Dermis microvascular lymphatic vessel endothelial cell (primary cell): ENCODE measurements at places on chromosomes 3 and 15.
A peak's percentile ranks its signal among the peaks of the same experiment; 100 is the strongest.

DNA sequence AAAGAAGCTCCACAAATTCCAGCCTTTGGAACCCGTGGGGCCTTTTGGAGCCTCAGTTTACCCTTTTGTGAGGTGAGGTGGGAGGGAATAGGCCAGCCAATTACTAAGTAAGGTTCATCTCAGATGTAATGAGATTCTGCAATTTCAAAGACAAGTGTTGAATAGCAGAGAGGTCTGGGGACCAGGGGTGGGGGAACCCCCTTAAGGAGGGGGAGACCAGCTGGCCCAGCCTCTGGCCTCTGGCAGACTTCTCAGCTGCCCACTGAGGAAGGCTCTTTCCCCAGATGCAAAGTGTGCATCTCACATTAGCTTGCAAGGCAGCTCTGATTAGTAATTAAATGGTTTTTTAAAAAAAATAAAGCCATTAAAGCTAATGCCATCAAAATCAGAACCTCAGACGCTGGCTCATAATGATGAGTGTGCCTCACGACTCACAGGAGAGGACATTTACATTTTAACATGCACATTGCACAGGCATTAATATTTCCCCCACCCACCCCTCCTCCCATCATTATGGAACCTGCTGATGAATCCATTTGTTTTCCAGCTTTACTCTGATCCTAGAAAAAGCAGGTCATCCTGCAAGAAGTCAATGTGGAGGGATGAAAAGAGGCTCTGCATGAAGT, 176.7 kb upstream of the TLE3 start:
- no peak for DNase-seq

DNA sequence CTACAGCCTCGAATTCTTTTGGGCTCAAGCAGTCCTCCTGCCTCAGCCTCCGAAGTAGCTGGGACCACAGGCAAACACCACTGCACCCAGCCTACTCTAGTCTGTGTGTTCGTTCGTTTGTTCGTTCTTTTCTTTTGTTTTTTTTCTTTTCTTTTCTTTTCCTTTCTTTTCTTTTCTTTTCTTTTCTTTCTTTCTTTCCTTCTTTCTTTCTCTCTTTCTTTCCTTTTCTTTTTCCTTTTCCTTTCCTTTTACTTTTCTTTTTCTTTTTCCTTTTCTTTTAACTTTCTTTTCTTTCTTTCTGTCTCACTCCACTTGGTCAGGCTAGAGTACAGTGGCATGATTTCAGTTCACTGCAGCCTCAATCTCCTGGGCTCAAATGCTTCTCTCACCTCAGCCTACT, 36.8 kb downstream of the LMLN start:
- no peak for DNase-seq

DNA sequence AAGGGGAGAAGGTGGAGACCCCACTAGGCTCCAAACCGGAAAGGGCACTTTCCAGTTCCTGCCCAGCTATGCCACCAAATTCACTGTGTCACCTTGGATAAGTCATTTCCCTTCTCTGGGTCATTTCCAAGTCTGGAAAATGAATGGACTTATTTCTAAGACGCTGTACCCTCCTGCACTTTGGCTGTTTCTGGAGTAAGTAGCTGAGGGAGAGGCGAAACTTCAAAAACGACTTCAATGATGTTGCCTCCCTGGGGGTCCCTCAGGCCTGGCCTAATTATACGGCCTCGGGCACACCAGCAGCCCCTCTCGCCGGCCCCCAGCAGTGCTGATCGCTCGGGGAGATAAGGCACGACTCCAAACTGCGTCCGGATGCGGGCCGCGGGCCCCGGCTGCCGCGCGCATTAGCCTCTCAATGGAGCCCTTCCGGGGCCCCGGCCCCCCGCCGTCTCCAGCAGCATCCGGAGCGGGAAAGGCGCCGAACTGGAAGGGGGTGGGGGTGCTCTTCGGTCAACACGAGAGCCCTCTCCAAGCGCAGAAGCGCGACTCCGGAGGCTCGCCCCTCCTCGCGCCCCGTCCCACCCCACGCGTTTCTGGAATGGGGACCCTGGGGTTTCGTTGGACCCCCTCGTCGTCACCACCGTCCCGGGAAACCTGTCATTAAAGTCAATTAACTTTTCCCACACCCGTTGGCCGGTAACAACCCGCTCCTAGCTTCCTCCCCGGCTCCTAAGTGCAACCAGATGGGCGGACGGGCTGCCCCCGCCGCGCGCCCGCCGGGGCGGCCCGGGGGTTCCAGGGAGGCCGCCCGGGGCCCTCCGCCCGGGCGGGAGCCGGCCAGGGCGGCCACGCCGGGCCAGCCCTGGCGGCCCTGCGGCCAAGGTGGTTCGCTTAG, 4.8 kb downstream of the HES1 start:
- peak; percentile 67 for DNase-seq

DNA sequence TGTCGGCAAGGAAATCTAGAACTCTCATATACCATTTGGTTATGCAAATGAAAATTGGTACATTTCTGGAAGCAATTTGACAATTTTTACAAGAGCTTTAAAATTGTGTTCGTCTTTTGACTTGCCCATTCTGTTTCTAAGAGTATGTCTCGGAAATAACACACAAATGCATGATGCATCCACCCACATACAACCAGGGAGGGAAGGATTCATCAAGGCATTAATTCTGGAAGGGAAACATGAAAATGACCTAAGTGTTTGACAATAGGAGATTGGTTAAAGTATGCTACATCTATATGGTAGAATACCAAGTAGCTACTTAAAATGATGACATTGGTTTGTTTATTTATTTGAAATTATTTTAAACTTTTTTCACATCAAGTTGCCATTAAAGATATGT, 58.6 kb downstream of the PIAS1 start:
- no peak for DNase-seq

DNA sequence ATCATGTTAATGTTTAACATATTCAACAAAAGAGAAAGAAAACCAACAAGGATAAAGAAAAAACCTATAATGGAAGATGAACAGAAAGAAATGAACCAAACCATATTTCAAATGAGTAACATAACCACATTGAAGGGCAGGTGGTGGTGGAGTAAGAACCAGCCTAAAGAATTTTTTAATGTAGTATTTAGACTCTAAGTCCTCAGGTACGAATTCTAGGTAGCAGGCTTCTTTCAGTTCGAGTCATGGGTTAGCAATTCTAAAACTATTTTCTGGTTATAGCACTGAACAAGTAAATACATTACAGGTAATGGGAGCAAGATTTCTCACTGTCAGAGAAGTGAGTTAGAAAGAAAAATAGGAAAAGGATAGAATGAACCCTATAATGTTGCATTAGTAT, 24.4 kb downstream of the DCBLD2 start:
- DNase-seq: no peak

GRCh38 chr3:47961815-47962606, 54.2 kb downstream of the MAP4 start:
- DNase-seq: no peak

DNA sequence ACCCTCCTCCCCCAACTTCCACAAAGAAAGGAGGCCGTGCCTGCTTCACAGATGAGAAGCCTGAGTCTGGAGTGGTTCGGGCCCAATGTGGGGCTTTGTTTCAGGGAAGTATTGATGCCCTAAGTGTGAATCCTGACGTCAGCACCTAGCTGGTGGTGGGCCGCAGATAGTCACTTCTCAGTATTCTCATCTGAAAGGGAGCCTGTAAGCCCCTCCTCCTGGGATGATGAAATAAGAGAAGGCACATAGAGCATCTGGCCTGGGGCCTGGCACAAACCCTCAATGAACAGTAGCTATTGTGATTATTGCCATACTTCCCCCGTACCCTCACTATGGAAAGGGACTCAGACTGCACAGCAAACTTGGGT, 24.8 kb downstream of the LINGO1 start:
- DNase-seq: no peak

DNA sequence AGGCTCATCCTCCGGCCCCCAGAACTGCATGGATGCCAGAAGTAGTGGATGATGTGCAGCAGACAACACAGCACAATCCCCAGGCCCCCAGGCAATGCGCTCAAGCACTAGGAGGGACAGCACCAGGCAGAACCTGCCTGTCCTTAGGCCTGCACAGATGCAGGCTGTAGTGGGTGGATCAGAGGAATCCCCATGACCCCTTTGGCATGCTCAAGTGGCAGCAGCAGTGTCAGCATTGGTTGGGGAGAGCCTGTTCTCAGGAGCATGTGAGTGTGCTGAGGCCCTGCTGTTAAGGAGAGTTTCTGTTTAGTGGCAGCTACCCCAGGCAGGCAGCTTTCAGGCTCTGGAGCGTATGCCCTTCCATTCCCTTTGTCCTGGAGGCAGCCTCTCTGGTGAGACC, 25.1 kb upstream of the CD200R1L start:
- no peak for DNase-seq

GRCh38 chr15:74213858-74214284, 11.3 kb upstream of the STRA6 start:
- DNase-seq: no peak

DNA sequence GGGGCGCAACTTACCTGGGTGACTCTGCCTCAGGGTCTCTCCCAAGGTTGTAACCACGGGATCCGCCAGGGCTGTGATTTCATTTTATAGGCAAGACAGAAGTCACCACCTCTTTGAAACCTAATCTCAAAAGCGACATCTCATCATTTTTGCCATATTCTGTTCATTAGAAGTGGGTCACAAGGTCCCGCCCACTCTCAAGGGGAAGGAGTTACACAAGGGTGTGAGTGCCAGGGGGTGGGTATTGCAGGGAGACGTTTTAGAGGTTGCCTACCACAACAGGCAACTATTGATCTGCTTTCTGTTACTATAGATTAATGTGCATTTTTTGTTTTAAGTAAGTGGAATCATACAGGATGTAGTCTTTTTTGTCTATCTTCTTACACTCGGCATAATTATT, 56.6 kb upstream of the ADPGK start:
- DNase-seq: no peak

- no peak for DNase-seq
Observed at GRCh38 chr3:160649596-160649995, 27.4 kb upstream of the ARL14 start.

DNA sequence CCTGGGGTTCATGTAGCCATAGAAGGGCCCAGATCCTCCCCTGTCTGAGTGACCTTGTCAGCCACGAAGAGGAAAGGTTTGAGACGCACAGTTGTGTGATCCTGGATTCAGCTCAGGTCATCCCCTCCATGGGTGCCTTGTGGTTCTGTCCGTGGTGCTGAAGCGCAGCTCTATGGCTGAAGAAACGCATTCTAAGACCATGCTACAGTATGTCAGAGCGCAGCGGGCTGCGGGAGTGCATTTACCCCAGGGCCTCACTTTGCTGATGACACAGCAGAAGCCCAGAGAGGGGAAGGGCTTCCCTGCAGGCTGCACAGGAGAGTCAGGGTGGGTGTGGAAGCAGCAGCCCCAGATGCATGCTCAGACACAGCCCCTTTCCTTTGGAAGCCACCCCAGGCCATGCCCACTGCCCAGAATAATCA, 68.8 kb upstream of the IQSEC1 start:
- peak; percentile 39 for DNase-seq

- DNase-seq: no peak
Observed at GRCh38 chr3:83842511-83842910, 1116.3 kb upstream of the CADM2 start.

DNA sequence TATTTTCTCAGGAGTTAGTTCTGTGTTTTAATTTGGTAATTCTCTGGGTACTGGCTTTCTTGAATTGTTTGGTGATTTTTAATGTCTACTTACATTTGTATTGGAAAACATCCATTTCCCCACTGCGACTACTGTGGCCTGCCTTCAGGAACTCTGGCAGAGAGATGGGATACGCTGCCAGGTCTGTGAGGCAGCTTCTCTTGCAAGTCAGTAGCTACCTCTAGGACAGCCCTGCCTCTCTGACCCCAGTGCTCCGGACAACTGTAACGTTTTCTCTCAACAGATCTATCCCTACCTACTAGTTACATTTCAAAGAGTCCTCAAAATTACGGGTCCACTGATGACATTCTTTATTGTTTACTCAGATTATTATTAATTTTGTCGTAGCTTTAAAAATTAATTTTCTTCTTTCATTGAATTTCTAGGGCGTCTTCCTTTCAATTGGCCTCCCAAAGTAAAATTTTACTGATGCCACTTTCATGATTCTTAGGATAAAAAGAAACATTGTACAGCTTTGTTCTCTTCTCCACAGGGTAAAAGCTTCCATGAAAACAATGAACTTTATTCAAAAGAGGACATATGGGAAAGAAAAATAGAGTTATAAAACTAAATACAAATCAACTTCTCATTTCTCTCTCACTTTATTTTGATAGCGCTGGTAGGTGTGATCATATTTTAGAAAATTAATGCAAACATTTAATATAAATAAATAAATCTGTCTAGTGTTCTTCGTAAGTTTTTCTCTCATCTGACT, 123.2 kb upstream of the GOLGA8J start:
- no peak for DNase-seq

DNA sequence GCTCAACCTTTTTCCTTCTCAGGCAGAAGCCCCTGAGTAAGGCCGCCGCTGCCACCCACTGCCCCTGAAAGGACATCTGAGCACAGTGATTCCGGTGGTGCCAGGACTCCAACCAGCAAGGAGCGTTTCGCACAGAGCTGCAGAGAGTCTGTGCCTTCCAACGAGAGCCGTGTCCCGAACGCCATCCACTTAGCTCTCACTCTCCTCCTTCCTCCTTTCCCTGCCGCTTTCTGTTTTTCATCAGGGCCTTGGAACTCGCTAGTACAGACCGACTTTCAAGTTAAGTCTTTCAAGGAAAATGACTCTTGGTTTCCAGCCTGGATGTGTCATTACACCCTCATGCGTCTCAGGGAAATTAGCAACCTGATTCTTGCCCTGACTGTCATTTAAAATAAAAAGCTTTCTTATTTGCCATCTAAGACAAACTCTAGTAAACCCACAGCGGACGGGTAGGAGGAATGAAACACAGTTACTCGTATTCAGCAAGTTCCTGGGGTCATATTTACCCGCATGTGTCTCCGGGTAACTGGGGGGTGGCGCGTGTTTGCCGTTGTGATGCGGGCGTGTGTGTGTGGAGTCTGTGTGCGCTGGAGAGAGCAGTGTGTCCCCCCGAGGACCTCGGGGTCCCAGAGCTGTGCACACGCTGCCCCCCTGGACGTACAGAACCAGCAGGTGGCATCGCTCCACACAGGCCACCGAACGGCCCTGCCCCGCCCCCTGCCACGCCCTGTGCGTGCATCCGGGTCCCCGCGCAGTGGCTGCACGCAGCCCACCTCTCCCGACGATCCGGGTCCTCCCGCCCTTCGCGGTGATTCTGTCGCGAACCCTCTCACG, 30.4 kb upstream of the ALDH1A3 start:
- DNase-seq: peak; percentile 24

- peak; percentile 66 for DNase-seq
Observed at GRCh38 chr3:179929091-179929529, 107.6 kb downstream of the PEX5L start.

- DNase-seq: peak; percentile 25
Observed at GRCh38 chr3:11445883-11446282, 173.7 kb downstream of the ATG7 start.
